ENCODE measurements at places on chromosomes 7 and 10.
A peak's percentile ranks its signal among the peaks of the same experiment; 100 is the strongest.

- DNase-seq: no peak
These were observed 16.5 kb downstream of the DIP2C start for GRCh38 chr10:672992-673391.

- DNase-seq: peak; percentile 28
These were observed 102.1 kb downstream of the OSBPL3 start for GRCh38 chr7:24877790-24878311.

GRCh38 chr7:48170506-48170905 lies 752 bp upstream of the ABCA13 start:
- DNase-seq: no peak

DNA sequence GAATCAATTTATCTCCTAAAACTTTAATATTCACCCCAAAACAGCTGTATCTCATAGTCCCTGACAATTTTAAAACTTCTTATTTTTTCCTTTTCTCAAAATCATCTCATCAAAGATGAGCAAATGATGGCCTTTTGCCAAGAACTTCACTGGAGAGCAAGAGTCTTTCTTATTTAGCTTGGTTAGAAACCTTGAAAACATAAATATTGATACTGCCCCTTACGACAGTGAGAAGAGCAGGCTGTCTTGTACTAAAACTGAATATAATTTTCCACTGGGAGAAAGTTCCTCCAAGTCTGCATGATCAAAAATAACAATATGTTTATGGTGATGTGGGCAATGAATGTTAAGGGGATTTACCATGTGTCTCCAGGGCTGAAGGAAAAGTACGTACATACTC lies 109.0 kb downstream of the COL28A1 start:
- DNase-seq: no peak

- DNase-seq: no peak
These were observed 12.7 kb downstream of the PTPRE start for GRCh38 chr10:127919418-127920271.

DNA sequence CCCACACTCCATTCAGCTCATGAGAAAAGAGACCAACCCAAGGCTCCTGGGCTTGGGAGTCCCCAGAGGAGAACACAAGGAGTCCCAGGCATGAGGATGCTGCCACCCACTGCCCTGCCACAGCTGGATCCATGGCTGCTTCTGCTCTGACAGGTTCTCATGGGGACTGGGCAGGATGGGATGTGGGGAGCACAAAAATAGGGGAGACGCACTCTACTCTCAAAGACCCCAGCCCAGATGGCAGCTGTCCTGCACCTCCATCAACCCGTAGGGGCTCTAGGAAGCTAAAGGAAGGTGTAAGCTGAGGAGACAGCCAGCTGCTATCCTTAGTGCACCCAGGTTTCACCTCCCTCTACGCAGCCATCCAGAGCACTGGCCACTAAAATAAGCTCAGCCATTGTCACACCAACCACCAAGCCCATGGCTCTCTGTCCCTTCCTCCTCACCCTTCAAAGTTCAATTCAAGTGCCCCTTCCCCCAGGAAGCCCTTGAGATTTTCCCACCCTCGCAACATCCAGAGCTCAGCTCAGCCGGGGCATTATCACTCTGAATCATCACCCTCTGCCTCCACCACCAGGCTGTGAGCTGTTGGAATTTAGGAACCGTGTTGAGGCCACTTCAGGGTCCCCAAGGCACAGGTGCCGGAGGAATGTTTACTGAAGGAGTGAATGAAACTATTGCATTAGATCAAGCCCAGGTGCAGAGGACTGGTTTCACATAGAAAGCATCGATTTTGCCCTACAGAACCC lies 142.1 kb downstream of the GRID1 start:
- no peak for DNase-seq

GRCh38 chr7:127653396-127653795 lies 1.4 kb downstream of the SND1 start:
- DNase-seq: no peak

GRCh38 chr7:44045226-44046014 lies 918 bp downstream of the DBNL start:
- no peak for DNase-seq

DNA sequence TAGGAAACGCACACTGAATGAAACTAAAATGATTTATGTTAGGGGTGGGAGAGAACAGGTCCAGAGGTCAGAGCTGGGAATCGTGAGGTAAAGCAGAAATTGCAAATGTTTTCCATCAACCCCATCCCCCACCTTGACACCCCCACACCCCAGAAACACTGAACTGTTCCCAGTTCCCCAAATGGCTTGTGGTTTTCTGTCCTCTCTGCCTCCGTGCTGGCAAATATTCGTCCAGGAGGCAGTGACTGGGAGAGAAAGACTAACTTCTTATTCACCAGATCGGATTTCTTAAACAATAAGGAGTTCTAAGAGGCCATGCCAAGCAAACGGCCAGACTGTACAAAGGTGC lies 730 bp upstream of the RASSF4 start:
- no peak for DNase-seq

DNA sequence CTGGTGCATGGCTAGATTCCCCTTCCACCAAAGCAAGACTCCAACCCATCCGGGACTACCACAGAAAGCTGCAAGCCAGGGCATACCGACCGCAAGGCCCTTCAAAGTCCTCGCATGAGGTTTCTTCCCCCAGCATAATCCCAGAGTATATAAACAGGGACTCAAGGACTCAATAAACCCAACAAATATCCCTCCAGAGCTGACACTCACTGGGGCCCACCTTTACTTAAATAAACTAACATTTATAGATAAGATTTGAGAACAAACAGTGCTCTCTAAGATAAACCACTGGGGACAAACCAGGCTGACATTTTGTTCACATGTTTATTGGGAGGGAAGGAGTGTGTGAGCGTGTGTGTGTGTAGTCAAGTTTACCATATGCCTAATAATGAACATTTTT lies 138.2 kb downstream of the ADAM12 start:
- no peak for DNase-seq

DNA sequence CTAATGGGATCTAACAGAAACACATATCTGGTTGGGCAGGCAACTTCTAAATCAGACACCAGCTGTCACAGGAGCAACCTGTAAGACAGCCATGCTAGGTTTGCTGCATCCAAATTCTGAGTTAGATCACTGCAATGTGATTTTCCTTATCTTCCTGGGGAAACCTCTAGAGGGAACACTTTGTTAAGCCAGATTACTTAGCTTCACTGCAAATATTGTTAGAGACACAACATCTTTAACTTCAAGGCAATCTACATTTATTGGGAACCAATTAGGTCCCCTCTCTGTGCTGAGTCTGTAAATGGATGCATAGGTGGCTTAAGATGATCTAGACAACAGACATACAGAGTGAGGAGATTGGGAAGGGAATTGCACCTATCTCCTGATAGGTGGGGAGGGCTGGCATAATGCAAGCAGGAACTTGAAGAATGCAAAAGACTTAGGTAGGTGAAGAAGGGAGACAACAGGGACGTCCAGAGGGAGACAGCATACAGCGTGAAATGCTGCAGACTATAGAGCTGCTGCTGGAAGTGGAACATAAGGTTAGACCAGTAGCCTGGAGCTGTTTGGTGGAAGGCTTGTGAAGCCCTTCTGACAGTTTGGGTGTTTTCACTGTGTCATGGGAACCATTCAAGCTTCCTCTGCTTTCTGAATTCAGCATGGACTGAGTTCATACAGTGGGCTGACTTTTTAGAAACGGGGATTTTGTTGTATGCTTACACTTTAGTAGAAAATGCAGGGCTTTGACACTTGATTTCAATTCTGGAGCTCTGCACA lies 109.8 kb upstream of the ELMO1 start:
- no peak for DNase-seq

GRCh38 chr10:44470784-44471183 lies 85.9 kb upstream of the CXCL12 start:
- DNase-seq: no peak

DNA sequence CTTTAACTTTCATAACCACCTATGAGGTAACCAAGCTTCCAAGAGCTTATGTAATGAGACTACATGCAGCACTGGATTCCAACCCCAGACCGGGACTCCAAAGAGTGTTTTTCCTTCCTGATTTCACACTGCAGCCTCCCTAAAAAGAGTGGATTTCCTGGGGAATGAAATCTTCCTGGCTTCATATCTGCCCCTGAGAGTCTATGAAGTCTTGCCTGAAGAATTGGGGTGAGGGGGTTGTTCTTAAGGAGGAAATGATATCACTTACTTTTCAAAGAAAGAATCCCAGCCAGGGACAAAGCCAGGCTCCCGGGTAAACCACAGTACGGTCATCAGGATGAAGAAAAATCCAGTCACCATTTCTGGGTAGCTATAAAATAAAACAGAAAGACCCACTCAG lies 29.7 kb downstream of the STMP1 start:
- no peak for DNase-seq

DNA sequence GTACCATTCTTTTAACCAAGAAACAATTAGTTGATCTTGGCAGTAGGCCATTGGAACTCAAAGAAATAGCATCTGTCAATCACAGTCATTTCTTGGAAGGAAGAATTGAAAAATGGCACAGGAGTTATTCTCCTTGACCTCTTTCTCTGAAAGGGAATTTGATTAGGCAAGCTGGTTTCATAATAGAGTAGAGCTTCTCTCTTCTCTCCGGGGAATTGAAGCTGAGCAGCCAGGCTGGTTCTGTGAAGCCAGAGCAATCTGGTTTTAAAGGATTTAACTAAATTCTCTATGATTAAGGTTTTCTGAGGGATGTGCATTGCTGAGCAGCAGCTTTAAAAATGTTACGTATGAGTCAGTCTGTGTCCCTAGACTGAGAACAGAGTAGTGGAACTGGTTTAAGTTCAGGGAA lies 70.2 kb downstream of the AHCYL2 start:
- no peak for DNase-seq

- no peak for DNase-seq
These were observed 114.0 kb downstream of the PDGFA start for GRCh38 chr7:405489-406211.

GRCh38 chr10:26743091-26743490 lies 45.6 kb downstream of the PDSS1 start:
- DNase-seq: no peak

DNA sequence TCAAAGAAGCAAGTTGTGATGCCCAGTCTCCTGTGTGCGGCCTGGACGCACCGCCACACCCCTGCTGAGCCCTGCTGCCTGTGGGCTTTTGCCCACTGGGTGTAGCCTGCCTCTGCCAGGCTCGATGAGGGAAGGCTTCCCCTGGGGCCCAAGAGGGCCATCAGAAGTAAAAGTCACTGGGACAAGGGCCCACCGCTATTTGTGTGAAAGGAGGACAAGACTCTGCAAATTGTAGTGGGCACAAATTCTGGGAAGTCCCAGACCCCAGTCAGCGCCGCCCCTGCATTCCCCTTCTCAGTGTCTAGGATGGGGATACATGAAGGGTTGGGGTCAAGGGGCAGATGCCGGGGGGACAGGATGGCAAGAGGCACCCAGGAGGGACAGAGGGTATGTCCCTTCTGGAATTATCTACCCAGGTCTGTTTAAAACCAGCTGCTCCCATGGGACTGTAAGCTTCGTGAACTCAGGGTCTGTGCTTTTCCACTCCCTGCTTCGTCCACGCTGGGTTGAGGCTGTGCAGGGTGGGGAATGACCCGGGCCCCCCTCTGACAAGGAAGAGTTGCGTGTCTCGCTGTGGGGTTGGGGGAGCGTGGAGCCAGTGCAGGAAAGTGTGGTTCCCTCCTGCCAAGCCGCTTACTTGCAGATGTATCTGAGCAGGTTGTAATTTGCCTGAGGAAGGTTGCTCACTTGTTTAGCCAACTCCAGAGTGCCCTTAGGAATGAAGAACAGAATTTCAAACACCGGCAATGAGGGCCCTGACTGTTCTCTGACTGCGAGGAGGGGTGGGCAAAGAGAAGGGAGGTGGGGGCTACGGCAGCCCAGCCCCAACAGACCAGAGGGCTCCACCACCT lies 147.2 kb downstream of the MAPK8 start:
- no peak for DNase-seq

GRCh38 chr10:11341283-11341960 lies 270.0 kb downstream of the USP6NL start:
- no peak for DNase-seq

GRCh38 chr7:37408291-37409228 lies 40.1 kb downstream of the ELMO1 start:
- DNase-seq: no peak

GRCh38 chr7:36276428-36277248 lies 113.0 kb upstream of the ANLN start:
- DNase-seq: no peak
